Vagina (tissue), 2 donors: ENCODE measurements at places on chromosomes 7 and 10.

GRCh38 chr10:5582736-5583135 lies 58.0 kb downstream of the CALML3 start:
- DNase-seq: no peak

DNA sequence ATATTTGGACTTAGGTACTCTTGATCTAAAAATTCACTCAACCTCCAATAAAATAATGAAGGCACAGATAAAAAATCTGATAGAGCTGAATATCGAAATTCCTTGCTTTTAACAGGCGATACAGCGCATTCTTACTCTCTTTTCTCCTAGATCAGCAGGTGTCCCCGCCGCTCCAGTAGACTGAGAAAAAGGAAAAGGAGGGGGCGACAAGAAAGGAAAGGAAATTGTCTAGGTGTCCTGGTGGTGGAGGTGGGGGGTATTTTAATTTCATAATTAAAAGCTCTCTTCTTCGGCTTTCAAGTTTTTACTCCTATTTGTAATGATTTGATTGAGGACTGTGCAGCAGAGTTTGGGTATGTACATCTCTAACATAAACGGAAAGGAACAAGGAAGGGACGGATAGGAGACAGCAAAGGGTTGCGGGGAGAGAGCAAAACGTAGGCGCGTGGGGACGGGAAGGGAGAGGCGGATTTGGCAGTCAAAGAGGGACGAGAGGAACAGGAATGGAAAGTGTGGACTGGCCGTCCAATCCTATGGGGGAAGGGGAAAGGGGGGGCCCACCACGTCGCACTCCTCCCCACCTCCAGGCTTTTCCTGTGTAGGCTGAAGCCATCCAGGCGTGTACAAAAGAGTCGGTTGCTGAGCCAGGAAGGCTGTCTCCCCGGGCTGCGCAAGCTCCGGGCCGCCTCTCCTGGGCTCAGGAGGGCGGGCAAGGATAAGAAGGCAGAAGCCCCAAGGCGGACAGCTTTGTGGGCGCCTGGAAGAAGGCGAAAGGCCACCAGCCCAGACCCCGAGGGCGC lies 875 bp upstream of the HECTD2 start:
- DNase-seq: no peak

GRCh38 chr7:22357311-22358175 lies 589 bp upstream of the RAPGEF5 start:
- no peak for DNase-seq

GRCh38 chr10:97689559-97690020 lies 2.5 kb upstream of the AVPI1 start:
- DNase-seq: no peak

GRCh38 chr7:29150856-29151255 lies 4.5 kb upstream of the CPVL start:
- DNase-seq: no peak

GRCh38 chr10:115879372-115880089 lies 393.5 kb downstream of the GFRA1 start:
- DNase-seq: no peak

GRCh38 chr7:151299940-151300645 lies 41.5 kb upstream of the NUB1 start:
- peak; percentile 91 for DNase-seq

DNA sequence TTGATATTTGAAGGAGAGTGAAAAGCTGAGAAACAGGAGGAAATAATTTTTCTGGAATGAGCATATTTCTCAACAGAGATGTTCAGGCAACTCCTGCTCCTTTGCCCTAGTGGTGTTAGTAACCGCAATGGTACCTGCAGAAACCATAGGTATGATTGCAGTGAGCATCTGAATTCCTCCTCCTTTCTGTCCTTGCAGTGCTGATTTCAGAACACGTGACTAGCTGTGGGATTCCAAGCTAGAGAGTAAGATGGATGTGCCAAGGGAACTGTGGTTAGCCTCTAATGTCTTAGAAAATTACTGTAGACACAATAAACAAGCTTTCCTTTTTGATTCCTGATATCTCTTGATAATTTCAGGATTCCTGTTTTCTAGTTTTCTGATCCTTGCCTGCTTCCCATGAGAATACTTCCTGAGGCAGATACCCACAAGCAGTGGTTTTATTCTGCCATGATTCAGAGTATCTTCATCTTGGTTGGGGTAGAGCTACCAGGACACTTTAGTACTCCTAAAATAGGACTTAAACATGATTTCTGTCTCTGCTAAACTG lies 27.5 kb downstream of the LRGUK start:
- DNase-seq: no peak

DNA sequence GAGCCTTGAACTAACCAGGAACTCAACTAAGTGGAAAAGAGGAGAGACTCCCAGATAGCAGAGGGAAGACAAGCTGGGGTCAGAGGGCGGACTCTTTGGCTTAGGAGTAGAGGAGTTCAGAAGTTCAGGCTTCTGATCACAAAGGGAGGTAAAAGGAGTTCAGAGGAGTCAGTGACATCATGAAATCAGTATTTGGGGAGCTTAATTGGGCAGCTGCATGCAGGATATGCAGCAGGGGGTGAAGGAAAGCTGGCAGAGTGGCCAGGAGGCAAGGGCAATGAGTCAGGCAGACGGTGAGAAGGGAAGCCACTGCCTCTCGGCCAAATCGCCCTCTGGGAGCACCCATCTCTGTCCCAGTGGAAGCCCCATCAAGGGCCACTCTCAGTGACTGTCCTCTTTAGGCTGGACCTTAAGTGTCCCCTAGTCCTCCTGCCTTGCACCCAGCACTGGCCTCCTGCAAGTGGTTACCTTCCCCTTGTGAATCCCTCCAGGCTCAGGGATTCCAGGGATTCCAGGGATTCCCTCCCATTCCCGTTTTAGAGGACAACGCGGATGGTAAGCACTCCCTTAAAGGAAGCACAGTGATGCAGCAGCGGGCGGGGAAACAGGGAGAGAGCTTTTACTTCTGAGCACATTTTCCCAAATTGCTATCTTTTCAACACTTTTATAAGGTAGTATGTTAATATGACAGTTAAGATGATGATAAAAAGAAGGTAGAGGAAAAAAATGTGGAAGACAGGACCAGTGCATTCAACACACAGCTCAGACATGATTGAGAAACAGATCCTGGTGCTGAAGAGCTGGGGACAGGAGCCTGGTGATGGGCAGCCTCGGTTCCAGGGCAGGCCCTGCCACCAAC lies 72.6 kb downstream of the KCNMA1 start:
- DNase-seq: no peak

- DNase-seq: no peak
Measured at GRCh38 chr7:148474481-148475025, 116.0 kb upstream of the C7orf33 start.

DNA sequence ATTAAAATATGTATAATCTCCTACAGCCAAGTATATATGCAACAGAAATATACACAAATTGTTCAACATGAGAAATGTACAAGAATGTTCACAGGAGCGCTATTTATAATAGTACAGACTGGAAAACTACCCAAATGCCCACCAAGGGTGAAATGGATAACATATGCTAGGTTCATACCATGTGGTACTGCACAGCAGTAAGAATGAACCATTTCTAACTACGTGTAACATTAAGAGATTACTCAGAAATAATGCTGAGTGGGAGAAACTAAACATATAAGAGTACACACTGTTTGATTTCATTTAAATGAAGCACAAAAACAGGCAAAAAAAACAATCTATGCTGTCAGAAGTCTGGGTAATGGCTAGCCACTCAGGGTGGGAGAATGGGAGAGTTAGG lies 45.8 kb downstream of the RNLS start:
- DNase-seq: no peak

- DNase-seq: no peak
Measured at GRCh38 chr7:28107960-28108359, 72.6 kb downstream of the JAZF1 start.

DNA sequence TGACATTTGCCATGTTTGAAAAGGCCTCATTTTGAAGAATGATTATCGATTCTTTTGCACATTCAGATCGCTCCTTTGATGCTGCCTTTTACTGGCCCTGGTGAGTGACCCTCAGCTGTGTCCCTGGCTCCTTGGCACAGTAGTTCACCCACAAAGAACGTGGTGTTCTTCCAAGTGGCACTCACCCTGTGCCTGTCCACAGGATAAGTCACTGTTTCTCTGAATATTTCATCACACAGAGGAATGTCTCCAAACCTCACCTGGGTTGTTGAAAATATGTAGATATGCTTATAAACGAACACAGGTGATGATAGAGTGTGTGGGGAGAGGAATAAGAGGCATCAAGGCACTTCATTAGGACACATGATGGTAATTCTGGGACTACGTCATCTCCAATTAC lies 810.7 kb downstream of the CCSER2 start:
- no peak for DNase-seq

DNA sequence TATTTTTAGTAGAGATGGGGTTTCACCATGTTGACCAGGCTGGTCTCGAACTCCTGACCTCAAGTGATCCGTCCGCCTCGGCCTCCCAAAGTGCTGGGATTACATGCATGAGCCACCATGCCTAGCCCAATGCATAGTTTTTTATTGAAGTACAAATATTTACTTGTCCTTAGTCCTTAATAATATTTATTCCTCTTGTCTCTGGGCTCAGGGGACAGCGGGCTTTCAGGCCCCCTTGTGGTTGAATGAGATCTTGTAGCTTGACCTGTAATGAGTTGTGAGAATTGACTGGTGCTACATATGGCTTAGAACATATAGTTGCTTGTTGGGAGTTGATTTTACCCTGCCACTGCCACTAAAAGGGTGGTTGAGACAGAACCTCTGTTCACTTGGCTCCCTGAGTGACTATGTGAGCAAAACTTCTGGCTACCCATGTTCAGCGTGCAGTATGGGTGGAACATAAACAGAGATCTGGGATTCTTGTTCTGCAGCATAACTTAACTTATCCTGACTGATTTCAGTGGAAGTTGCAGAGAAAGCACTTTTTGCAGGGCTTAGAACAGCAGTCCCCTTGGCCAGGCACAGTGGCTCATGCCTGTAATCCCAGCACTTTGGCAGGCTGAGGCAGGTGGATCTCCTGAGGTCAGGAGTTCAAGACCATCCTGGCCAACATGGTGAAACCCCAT lies 14.9 kb downstream of the CCL26 start:
- DNase-seq: no peak

DNA sequence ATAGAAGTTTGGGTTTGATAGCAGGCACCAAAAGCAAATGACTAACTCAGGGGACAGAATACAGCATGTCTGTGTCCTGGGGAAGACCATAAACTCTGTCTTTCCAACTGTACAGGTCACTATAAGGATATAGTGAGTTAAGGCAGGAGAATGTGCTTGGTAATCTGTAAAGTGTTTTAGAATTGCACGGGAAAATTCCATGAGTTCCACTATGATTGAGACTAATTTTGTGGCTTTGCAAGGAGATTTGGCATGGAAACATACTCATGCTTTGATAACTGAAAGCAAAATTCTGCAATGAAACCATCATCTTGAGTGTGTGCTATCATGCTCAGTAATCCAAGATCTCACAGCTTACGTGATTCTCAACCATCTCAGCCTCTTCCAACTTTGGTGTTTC lies 152.6 kb downstream of the PKD1L1 start:
- no peak for DNase-seq

- DNase-seq: no peak
Measured at GRCh38 chr7:35022725-35023124, 14.6 kb downstream of the DPY19L1 start.

DNA sequence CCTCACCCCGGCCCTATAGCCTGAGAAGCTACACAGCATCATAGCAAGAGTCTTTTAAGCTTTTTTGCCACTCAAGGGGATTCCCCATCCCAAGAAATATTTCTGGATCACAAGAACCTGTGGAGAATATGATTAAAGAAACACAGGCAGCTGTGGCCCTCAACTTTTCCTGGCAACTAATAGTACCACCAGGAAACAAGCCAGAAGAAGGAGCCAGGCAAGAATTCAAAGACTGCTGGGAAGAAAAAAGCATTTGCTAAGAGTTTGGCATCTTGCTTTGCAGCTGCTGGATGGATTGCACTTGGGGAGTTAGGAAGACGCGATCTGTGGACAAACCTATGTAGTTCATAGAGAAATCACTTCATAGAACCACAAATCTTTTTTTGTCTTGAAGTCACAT lies 437.8 kb downstream of the PLXDC2 start:
- no peak for DNase-seq

DNA sequence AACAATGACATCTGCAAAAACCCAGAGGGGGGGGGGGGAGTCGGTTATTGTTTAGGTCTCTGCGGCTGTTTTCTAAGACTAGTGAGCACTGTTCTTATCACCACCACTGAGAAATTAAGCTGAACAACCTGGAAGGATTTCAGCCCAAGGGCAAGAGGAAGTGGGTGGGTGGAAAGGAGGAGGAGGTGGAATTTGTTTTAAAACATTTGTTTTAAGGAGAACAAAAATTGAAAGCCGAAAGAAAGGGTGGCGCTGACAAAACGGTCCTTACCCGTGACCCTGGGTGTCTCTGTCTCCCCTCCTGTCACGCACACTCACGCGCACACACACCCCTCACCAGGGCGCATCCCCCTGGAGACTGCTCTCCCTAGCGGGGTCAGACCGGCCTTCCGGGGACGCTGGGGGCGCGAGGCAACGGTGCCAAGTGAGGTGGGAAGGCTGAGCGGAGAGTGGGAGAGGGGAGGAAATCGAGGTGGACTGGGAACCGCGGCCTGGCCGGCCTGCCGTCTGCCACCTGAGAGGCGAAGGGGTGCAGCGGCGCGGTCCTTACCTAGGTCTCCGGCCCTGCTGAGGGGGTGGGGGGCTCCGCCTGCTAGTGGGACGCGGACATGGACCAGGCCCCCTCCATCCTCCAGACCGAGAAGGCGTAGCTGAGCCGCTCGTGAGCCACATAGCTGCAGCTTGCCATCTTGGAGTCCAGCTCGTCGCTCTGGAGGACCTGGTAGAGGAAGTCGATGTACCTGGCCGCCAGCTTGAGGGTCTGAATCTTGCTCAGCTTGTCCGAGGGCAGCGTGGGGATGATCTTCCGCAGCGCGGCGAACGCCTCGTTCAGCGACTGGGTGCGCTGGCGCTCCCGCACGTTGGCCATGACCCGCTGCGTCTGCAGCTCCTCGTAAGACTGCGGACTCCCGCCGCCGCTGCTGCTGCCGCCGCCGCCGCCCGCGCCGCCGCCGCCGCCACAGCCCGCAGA lies 1.0 kb downstream of the TWIST1 start:
- no peak for DNase-seq

GRCh38 chr7:22356010-22356691 lies 803 bp downstream of the RAPGEF5 start:
- no peak for DNase-seq

DNA sequence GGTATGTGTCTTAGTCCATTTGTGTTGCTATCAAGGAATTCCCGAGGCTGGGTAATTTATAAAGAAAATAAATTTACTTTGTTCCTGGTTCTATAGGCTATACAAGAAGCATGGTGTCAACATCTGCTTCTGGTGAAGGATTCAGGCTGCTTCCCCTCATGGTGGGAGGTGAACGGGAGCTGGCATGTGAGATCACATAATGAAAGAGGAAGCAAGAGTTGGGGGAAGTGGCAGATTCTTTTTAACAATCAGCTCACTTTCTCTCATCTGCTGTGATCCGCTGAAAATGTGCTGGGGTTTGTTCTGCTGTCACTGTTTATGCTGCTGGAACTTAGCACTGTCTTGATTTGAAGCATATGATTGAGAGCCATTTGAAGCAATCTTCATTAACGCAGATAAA lies 730.0 kb upstream of the SORCS1 start:
- DNase-seq: no peak

- DNase-seq: no peak
Measured at GRCh38 chr10:131773370-131774343, 127.2 kb upstream of the PPP2R2D start.
